ENCODE measurements at places on chromosomes 6 and 20. TPM values are rescaled to one million over a fixed set of nuclear protein-coding genes. Genes with fewer than 3 reads are reported as not detected.

DNA sequence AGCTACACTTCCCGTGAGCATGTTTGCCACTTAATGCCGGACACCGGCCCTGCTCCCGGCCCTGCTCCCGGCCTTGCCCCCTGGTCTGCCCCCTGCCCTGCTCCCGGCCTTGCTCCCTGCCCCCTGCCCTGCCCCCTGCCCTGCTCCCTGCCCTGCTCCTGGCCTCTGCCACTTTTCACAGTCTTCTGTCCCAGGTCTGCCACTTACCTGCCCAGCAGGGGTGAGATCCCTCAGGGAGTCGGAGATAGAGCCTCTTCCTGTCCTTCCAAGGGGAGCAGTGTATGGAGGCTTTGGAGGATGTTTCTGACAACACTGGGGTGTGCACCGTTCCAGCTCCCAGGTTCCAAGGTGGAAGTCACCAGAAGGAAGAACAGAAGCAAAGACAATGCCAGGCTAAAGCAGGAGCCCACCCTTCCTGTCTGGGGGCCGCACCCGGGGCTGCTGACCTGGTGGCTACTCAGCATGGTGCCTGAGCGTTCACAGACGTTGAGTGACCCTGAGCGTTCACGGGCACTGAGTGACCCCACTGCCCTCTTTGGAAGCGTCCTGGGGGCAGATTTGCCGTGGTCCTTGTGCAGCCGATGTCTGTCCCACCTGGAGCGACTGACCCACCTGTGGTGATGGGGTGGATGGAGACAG lies 199.8 kb downstream of the DLL1 start:
- H3K4me3 ChIP-seq, result no peak overlapping the region
- H3K27ac ChIP-seq, result no peak overlapping the region
- no peaks in the 10 kb centered on the region for H3K27me3 ChIP-seq
- no peak for DNase-seq

GRCh38 chr20:10404023-10404628 lies 29.9 kb downstream of the MKKS start:
- no peaks in the 10 kb centered on the region for H3K36me3 ChIP-seq
- H3K27me3 ChIP-seq, result no peaks in the 10 kb centered on the region
- no peak overlapping the region for H3K4me3 ChIP-seq
- H3K4me1 ChIP-seq, result no peaks in the 10 kb centered on the region

DNA sequence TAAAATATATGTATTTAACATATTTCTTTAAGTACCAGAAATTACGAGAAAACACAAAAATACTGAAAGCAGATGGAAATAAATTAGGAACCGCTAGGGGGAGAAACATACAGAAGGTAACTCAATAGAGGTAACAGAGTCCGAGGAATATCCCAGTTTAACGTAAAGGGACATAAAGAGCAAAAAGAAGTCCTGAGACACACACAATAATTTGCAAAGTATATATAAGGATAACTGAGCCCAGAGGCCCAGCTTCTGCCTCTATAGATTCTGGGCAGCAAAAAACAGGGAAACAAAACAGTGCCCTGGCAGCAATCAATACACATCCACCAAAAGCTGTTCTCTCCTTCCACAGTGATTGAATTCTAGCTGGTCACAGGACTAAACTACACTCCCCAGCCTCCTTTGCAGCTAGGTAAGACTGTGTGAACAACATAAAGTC lies 15.1 kb downstream of the TBC1D32 start:
- H3K27me3 ChIP-seq, result no peaks in the 10 kb centered on the region
- DNase-seq, result no peak
- H3K27ac ChIP-seq, result no peak overlapping the region
- no peaks in the 10 kb centered on the region for H3K36me3 ChIP-seq
- H3K4me3 ChIP-seq, result no peak overlapping the region

- no peaks in the 10 kb centered on the region for H3K4me1 ChIP-seq
- DNase-seq, result no peak
- H3K4me3 ChIP-seq, result no peak overlapping the region
- H3K36me3 ChIP-seq, result no peaks in the 10 kb centered on the region
- H3K27me3 ChIP-seq, result no peaks in the 10 kb centered on the region
Measured at GRCh38 chr20:59802018-59802417, 131.4 kb downstream of the SYCP2 start.

- no peaks in the 10 kb centered on the region for H3K4me1 ChIP-seq
- H3K27me3 ChIP-seq, result no peaks in the 10 kb centered on the region
- H3K4me3 ChIP-seq, result no peak overlapping the region
- DNase-seq, result no peak
Measured at GRCh38 chr20:20491110-20491783, 123.3 kb downstream of the INSM1 start.

GRCh38 chr20:47795214-47795907 lies 10.1 kb upstream of the SULF2 start:
- H3K4me3 ChIP-seq, result no peak overlapping the region
- H3K27me3 ChIP-seq, result no peaks in the 10 kb centered on the region
- peak; percentile 82 for DNase-seq
- no peak overlapping the region for H3K27ac ChIP-seq

DNA sequence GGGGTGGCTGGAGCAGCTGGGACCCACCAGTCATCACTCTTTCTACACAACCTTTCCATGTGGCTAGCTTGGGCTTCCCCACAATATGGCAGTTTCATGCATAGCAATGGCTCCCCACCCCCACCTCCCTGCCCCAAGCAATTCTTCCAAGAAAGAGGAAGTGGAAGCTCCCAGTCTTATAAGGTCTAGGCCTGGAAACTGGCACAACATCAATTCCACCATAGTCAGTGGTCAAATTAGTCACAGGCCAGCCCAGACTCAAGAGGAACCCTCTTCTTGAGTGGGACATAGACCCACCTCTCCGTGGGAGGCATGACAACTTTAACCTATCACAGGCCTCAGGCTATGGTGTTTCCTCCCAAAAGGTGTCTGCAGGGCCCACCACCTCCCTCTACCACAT lies 17.7 kb downstream of the TGM6 start:
- no peak for DNase-seq
- no peaks in the 10 kb centered on the region for H3K27me3 ChIP-seq
- H3K27ac ChIP-seq, result no peak overlapping the region
- no peaks in the 10 kb centered on the region for H3K4me1 ChIP-seq

DNA sequence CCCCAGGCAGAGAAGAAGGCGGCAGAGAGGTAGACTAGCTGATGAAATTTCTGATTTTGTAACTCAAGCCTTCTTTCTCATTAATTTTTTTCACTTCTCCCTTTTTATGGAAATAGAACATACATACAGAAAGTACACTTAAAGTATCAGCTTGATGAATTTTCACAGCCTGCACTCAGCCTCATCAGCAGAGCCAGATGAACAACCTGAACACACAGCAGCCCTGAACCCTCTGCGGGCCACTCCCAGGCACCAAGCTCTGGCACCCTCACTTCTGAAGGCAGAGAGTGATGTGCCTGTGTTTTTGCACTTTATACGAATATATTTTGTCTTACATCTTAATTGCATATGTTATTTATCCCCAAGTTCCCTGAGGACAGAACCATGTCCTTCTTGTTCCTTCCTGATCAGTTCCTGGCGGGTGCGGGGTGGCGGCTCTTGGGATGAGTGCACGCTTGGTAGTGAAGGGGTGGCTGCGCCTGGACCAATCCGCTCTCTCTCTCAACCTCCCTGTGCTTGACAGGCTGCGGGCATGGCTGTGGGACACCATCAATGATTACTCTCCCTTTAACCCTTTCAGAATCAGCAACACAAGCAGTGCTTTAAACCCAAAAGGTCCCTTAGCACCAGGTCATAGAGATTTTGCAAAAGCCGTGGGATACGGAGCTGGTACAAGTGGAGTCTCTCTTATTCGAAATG lies 34.8 kb upstream of the AFDN start:
- no peak for DNase-seq
- no peak overlapping the region for H3K27ac ChIP-seq
- H3K36me3 ChIP-seq, result no peaks in the 10 kb centered on the region
- no peaks in the 10 kb centered on the region for H3K27me3 ChIP-seq
- H3K4me1 ChIP-seq, result no peaks in the 10 kb centered on the region
- H3K4me3 ChIP-seq, result no peak overlapping the region

- no peaks in the 10 kb centered on the region for H3K4me1 ChIP-seq
- peaks cover 4% of the 10 kb centered on the region for H3K36me3 ChIP-seq
- no peak overlapping the region for H3K4me3 ChIP-seq
- no peak for DNase-seq
- H3K27me3 ChIP-seq, result no peaks in the 10 kb centered on the region
Measured at GRCh38 chr6:44422531-44422930, 35.0 kb downstream of the CDC5L start.

DNA sequence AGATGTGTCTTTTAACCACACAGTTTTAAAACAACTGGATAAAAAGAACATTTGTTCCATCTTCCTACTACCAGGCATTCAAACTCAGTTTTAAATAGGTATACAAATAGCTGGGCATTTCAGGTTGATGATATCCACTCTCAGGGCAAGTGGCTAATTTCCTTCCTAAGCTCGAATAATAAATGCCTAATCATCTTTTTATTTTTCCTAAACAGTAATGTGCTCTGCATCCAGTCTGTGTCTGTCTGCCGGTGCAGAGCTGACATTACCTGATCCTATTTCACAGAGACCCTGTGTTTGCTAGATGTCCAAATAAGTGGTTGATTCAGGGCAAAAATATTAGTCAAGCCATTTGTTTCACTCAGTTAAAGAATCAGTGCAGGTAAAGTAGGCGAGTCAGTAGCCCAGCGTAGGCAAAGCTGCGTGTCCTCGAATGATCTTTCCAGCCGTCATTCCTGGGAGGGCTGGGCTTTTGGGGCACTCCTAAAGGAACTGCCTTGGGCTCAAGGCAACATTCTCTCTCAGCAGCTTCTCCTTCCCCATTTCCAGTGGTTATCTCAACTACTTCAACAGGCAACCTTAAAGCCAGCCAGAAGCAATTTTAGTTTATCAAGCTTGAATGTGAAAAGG lies 74.2 kb upstream of the BMP2 start:
- H3K27ac ChIP-seq, result no peak overlapping the region
- H3K4me3 ChIP-seq, result no peak overlapping the region
- H3K4me1 ChIP-seq, result no peaks in the 10 kb centered on the region
- no peaks in the 10 kb centered on the region for H3K27me3 ChIP-seq
- DNase-seq, result no peak

GRCh38 chr6:131688286-131688685 lies 12.9 kb downstream of the OR2A4 start:
- no peak overlapping the region for H3K27ac ChIP-seq
- H3K27me3 ChIP-seq, result no peaks in the 10 kb centered on the region
- H3K36me3 ChIP-seq, result no peaks in the 10 kb centered on the region
- no peak overlapping the region for H3K4me3 ChIP-seq
- no peaks in the 10 kb centered on the region for H3K4me1 ChIP-seq

DNA sequence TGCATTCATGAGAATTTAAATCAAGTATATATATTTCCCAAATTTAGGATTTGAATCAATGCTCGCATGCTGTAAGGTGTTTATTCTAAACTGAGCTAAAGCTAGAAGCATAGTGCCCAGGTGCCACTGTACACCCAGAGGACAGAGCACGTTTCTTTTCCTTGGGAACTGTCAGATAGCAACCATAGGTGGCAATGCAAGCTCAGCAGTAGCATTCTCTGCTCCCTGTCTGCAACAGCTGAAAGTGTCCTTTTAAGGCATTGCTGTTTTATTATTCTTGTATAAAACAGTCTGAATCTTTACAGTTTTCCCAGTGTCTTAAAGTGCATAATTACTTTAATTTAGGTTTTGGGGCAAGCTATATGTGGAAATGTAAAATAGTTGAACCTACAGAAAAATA lies 443.4 kb upstream of the MMS22L start:
- DNase-seq, result no peak
- no peaks in the 10 kb centered on the region for H3K4me1 ChIP-seq
- H3K36me3 ChIP-seq, result no peaks in the 10 kb centered on the region
- no peaks in the 10 kb centered on the region for H3K27me3 ChIP-seq
- no peak overlapping the region for H3K4me3 ChIP-seq
- H3K27ac ChIP-seq, result no peak overlapping the region

DNA sequence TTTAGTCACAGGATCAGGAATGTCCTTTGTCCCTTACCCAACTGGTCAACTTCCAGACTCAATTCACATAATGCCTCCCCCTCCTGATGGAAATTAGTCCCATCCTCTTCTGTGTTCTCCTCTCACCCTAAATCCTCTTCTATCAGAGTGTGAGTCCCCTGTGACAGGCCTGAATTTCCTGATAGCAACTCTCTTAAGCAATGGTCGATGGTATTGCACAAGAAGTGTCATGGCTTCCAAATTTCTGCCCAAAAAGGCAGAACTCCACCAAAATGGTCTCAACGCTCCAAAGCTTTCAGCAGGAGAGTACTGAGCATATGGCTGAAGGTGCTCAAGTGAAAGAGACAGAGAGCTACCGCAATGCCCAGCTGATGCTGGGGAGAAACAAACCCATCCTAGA lies 2.4 kb downstream of the PREP start:
- H3K27me3 ChIP-seq, result no peaks in the 10 kb centered on the region
- no peak overlapping the region for H3K27ac ChIP-seq
- DNase-seq, result no peak
- H3K4me3 ChIP-seq, result no peak overlapping the region
- peaks cover 3% of the 10 kb centered on the region for H3K36me3 ChIP-seq

DNA sequence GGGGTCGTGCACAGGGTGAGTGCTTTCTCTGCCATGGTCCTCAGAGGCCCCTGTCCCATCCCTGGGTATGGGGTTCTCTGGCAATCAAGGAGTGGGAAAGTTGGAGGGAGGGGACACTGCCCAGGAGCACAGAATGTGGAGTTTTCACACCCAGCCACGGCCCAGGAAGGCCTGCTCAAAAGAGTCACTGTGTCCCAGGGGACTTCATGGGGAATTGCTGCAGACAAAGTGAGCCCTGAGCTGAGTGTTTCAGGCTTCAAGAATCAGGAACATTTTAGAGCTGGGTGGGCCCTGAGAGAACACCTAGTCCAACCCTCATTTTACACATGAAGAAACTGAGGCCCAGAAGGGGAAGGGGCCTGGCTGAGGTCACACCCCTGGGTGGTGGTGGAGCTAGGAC lies 5.7 kb downstream of the MAPK13 start:
- no peak overlapping the region for H3K27ac ChIP-seq
- H3K4me3 ChIP-seq, result no peak overlapping the region
- DNase-seq, result no peak
- H3K36me3 ChIP-seq, result no peaks in the 10 kb centered on the region

- no peaks in the 10 kb centered on the region for H3K27me3 ChIP-seq
- H3K4me1 ChIP-seq, result no peaks in the 10 kb centered on the region
- no peak overlapping the region for H3K4me3 ChIP-seq
- H3K27ac ChIP-seq, result no peak overlapping the region
- peaks cover 5% of the 10 kb centered on the region for H3K36me3 ChIP-seq
Measured at GRCh38 chr6:7214468-7214867, 98.5 kb downstream of the SSR1 start.

DNA sequence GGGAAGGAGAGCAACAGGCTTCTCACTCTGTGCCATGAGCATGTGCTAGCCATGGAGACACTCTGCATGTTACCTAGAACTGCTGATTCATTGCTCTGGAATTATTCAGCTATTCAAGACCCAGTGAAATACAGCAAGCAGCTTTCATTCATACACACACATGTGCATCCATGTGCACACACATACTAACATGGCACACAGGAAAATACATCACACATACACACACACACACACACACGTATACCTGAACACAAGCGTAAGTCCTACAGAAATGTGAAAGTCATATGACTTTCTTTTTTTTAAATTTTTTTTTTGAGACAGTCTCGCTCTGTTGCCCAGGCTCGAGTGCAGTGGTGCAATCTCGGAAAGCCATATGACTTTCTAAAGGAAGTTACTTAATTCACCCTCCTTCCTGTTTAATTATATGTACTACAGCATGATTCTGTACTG lies 108.2 kb upstream of the NFATC2 start:
- peaks cover 9% of the 10 kb centered on the region for H3K36me3 ChIP-seq
- H3K27ac ChIP-seq, result no peak overlapping the region
- H3K4me1 ChIP-seq, result no peaks in the 10 kb centered on the region
- no peaks in the 10 kb centered on the region for H3K27me3 ChIP-seq
- no peak for DNase-seq
- H3K4me3 ChIP-seq, result no peak overlapping the region

SAPCD1 gene
- 2.9 TPM for total RNA-seq

TOMM6 gene
- total RNA-seq, result 74.8 TPM

CCDC170 gene
- total RNA-seq, result 5.4 TPM

TP53TG5 gene
- 0.66 TPM for total RNA-seq

RNF182 gene
- total RNA-seq, result 0.60 TPM

SLC35B3 gene
- 17.2 TPM for total RNA-seq

NAA20 gene
- total RNA-seq, result 38.1 TPM

RAB44 gene
- 0.29 TPM for total RNA-seq
